Stimulated activated CD4-positive, alpha-beta T cell treated with anti-CD3 and anti-CD28 coated beads, Interleukin-4, amount 100 ng/mL, for 24 hours (primary cell): ENCODE measurements at places on chromosomes 12 and 14.

DNA sequence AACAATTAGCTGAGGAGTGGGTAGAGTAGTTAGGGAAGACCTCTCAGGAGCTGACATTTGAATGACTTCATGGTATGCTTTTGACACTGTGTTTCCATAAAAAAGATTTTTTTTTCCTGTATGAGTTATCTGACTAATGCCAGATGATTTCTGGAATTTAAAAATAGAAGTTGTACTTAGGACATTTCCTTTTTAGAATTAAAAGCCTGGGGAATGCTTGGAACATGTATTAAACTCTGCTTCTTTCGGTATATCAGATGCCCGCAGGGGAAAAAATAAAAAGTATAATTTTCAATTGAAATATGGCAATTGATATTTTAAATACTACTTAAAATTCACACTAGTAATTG is 41.1 kb downstream of the BRMS1L start:
- no peak for DNase-seq

- DNase-seq = peak; percentile 9
Measured at GRCh38 chr12:83823386-83824045, 1089.1 kb downstream of the SLC6A15 start.

- no peak for DNase-seq
Measured at GRCh38 chr12:104406164-104406563, 50.6 kb upstream of the CHST11 start.

GRCh38 chr12:74111688-74112360 is 425.8 kb upstream of the ATXN7L3B start:
- DNase-seq = no peak

DNA sequence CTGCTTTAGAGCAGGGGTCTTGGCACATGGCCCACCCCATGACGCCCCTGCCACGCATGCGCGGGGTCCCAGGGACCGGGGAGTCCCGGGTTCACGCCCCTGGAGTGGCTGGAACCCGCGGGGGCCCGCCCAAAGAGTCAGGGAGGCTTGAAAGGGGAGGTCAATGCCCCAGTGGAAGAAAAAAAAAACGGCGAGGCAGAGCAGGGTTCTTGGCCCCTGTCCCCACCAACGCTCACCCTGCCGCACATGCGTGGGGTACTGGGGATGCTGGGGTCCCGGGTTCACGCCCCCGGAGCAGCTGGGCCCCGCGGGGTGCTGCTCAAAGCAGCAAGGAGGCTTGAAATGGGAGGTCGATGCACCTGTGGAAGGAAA is 319.1 kb downstream of the ALG10 start:
- no peak for DNase-seq

GRCh38 chr12:31326736-31327659 is 1.0 kb upstream of the SINHCAF start:
- no peak for DNase-seq

DNA sequence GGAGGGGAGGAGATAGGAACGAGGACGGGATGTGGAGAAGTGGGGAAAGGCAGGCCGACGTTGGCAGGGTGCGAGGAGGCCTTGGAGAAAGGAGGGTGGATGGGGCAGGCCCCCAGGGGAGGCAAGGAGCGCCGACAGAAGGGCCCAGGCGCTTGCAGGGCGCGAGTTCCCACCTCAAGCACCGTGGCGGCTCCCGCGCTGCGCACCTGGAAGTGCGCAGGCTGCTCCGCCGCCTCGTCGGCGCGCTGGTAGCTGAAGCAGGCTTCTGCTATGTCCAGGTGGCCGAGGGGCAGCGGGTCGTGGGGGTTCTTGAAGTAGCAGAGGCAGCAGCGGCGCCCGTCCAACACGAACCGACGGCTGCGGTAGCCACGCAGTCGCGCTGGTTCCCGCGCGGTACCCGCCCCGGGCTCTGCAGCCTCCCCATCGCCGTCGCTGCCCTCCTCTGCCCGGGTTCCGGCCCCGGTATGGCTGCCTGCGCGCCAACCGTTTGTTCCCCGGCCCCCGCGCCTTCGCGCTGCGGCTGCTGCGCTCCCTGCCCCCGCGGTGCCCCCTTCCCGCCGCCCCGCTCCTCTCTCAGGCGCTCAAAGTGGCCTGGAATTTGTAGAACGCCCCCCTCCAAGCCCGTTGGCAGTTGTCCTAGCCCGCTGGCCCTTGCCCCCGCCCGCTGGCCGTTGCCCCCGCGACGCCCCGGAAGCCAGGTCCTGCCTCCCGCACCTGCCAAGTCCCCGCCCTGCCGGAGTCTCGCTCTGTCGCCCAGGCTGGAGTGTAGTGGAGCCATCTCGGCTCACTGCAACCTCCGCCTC is 1.1 kb upstream of the ACTR6 start:
- peak; percentile 76 for DNase-seq

DNA sequence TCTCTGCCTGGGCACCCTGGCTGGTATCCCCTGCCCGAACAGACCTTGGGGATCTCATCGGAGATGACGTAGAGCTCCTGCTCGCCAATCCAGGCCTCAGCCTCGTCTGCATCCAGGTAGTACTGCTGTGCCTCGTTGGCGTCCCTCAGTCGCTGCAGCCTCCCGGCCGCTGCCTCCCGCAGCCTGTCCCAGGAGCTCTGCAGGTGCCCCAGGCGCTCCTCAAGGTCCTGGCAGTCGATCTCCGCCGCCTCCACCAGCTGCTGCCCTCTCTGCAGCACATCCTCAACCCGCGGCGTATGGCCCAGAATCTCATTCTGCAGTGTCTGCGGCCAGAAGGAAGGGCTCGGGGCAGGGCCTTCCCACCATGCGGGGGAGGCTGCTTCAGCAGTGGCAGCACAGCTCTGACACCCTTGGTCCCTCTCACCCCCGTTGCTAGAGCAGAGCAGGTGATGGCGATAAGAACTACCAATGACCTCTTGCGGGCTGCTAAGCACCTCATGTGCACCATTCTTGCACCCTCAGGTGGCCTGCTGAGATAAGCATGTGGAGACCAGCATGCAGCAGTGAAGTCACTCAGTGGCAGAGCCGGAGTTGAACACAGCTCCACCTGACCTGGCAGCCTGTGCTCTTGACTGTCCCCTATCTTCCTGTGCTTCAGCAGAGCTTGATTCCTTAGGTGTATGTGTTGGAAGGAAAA is 71.0 kb downstream of the PLEKHG3 start:
- DNase-seq = no peak

- DNase-seq = no peak
Measured at GRCh38 chr12:98466640-98467400, 48.6 kb upstream of the TMPO start.

DNA sequence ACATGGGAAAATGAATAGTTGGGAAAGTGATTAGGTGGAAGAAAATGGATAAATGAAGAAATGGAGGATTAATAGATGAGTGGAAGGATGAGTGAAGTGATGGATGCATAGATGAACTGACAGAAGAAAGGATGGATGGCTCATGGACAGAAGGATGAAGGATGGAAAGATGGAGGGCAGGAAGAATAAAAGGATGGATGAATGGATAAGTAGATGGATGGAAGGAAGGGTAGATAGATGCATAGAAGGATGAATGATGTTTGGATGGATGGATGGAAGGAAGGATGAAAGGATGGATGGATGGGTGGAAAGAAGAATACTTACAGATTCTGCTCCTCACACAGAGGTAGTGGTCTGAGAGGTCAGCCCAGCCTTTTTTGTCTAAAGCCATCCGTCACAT is 35.8 kb upstream of the CHGA start:
- no peak for DNase-seq

DNA sequence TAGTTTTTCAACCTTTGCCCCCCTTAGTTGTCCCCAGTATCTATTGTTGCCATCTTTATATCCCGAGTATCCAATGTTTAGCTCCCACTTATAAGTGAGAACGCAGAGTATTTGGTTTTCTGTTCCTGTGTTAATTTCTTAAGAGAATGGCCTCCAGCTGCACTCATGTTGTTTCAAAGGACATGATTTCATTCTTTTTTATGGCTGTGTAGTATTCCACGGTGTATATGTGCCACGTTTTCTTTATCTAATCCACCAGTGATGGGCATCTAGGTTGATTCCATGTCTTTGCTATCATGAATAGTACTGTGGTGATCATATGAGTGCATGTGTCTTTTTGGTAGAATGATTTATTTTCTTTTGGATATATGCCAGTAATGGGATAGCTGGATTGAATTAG is 72.0 kb downstream of the GCH1 start:
- DNase-seq = no peak

GRCh38 chr14:61567838-61568571 is 127.3 kb upstream of the HIF1A start:
- DNase-seq = no peak

- no peak for DNase-seq
Measured at GRCh38 chr12:95988506-95989275, 7.5 kb downstream of the HAL start.

- no peak for DNase-seq
Measured at GRCh38 chr12:103743788-103744187, 97.2 kb downstream of the NT5DC3 start.

GRCh38 chr12:51270951-51271518 is 820 bp upstream of the SMAGP start:
- DNase-seq = no peak

- no peak for DNase-seq
Measured at GRCh38 chr12:71838231-71838630, 1.3 kb upstream of the TBC1D15 start.

- DNase-seq = no peak
Measured at GRCh38 chr14:92690171-92691011, 58.0 kb downstream of the LGMN start.

GRCh38 chr12:116040402-116040801 is 237.1 kb downstream of the MED13L start:
- DNase-seq = no peak

GRCh38 chr14:100582496-100583165 is 4.6 kb downstream of the BEGAIN start:
- DNase-seq = no peak

GRCh38 chr12:94930772-94931171 is 72.7 kb downstream of the NDUFA12 start:
- DNase-seq = no peak

DNA sequence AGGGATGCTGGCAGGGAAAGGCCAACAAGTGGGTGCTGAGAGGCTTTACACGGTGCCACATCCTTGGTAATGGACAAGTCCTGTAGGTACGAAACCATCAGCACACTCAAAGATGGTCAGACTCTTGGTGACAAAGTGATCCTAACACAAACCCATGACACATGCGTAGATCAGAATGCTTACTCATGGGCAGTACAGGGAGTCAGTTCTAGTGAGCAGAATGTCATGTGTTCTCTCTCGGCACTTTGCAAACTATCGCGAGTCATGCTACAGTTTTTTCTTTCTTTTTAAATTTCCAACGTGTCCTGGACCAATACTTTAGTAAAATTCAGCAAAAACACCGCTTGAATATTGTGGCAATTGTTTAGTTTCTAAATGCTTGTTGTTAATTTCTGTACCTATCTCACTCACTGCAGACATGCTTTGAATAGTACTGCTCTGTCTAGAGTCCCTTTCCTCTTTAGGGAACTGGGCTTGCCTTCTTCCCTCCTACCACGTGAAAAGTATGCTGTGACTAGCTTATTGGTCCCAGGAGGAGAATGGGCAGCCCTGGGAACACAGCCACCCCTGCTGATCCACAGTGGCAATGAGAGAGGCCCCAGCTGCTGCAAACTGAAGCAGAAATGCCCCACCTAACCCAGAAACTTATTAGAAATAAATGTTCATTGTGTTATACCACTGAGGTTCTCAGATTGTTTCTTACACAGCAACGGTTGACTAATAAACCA is 62.4 kb downstream of the UBR7 start:
- DNase-seq = no peak
